ENCODE measurements at places on chromosomes 12 and 14.

GRCh38 chr12:27158297-27158696 is 75.9 kb upstream of the C12orf71 start:
- DNase-seq: no peak

GRCh38 chr14:61698206-61698980 is 3.1 kb downstream of the HIF1A start:
- DNase-seq: no peak

GRCh38 chr14:77804592-77804991 is 4.7 kb downstream of the ADCK1 start:
- no peak for DNase-seq

DNA sequence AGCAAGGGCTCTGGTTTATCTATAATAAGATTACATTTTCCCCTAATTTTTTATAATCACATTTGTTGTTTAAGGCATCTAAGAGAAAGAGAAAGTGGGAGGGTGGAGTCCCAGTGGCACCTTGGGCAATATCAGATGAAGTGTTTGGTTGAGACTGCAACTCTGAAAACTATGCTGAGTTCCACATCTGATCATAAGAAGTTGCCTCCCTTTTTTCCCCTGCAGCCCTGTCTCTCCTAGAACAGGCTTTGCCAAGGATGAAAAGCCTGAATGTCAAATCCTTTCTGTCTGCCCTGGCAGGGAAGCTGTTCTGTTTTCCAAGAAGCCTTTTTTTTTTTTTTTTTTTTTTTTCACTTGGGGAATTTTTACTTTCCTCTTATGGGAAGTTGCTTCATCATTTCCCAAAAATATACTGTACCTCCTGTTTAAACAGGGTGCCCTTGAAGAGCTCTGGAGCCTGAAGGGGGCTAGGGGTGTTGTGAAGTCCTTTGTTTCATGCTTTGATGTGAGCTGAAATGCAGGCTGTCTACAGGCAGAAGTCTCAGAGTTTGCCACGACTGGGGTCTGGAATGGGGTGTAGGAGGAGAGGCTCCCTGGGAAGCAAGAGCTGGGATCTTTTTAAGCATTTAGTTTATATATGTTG is 71.3 kb downstream of the SUSD6 start:
- DNase-seq: no peak

- no peak for DNase-seq
Observed at GRCh38 chr12:107349008-107349747, 255.8 kb upstream of the CRY1 start.

- no peak for DNase-seq
Observed at GRCh38 chr12:12724421-12725085, 7.4 kb downstream of the CDKN1B start.

DNA sequence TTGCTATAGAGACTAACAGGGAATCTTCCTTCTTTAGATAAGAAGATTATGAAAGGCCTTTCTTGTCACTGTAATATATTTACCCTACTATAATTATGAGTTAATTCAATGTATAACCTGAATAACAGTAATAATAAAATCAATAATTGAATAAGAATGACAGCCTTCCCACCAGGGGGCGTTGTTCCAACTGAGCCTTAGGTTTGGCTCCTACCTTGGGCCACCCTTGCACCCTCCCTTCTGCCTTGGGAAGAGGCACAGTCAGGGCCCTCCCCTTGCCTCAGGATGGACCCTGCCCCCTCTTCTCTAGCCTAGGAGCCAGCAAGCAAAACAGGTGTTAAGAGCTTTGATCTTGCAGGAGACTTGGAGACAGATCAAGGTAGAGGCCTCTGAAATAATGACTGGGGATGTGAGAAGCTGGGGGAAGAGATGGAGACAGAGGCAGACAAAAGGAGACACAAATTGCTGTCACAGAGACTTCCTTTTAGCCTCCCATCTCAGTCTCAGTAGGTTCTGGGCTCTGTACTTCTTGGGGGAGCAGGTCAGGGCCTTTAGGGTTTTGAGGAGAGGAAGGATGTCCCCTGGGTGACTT is 40.1 kb upstream of the CISTR start:
- peak; percentile 21 for DNase-seq

- no peak for DNase-seq
Observed at GRCh38 chr14:57847096-57847495, 18.8 kb downstream of the SLC35F4 start.

DNA sequence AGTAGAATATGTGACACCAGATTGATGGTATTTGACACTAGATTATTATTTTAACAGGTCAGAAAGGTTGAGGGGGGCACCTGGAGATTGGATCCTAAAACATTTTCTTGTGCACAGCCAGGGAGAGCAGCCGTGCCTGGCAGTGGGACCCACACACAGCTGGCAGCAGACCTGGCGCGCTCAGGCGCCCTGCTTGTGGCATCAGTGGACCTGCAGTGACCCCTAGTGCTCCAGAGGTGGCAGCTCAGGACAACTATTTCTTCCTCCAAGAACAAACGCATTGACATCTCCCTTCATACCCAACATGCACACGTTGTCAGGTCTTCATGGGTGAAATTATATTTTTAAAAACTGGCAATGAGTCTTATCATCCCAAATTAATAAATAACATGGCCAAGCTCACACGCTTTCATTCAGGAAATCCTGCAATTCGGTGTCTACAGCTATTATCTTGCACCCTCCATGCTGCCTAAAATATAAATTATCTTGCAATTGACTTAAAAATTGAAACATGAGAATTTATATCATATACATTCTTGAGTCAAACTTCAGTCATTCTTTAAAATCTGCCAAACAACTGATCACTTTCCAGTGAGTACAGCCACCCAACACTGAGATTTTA is 7.7 kb upstream of the TMEM132D start:
- DNase-seq: peak; percentile 11

DNA sequence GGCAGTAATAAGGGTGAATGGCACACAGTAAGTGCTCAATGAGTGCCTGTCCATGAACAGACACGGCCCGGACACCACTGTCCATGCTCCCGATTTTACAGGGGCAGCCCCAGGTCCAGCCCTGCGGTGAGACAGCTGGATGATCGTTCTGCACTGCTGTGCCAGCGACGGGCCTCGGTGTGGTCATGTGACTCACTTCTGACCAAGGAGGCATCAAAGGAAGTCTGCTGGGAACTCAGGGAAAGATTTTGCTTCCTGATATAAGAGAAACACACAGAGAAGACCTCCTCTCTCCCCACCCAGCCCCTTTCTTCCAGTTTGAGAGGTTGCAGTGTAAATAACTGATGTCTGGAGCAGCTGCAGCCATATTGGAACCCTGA is 126.6 kb downstream of the SCARB1 start:
- no peak for DNase-seq

- no peak for DNase-seq
Observed at GRCh38 chr12:18165889-18166288, 75.9 kb upstream of the RERGL start.

DNA sequence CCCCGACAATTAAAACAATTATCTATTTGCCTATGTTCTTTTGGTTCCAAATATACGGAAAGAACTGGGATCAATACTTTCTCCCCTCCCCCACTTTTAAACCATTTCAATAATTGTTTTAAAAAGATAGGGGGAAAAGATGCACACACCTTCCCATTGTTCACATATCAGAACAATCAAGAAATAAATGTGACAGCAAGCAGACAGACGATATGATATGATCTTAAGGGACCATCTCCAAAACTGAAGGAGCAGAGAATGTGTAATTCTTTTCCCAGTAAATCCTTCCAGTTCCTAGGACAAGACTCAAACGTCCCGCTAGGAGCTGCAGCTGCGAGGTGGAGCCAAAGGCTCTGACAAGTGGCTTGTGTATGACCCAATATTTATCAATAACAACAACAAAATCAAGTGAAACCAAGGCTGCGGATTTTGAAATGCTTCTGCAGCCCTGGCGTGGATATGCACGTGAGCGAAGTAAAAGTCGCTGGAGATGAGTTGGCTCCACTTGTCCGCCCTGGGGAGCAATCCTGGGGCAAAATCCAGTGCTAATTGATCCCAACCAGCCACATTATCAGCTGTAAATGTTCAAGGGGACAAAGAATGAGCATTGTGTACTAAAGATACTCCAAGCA is 8.2 kb upstream of the FOXG1 start:
- no peak for DNase-seq

- no peak for DNase-seq
Observed at GRCh38 chr14:26124896-26125438, 472.9 kb downstream of the NOVA1 start.

DNA sequence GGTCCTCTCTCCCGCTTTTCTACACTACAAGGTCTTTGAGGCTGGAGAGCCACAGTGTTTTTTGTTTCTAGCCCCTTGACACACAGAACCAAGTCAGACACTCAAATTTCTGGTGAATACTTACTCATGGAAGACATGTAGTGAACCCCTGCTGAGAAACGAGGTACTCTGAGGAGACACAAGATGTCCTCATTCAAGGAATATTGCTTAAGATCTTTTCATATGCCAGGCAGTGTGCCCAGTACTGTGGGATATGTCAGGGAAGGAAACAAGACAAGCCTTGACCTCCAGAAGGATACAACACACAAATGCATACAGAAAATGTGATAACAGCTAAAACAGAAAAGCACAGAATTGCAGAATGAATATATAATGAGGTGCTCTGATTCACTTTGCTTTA is 75.9 kb downstream of the TMTC1 start:
- DNase-seq: no peak

GRCh38 chr14:101475456-101476257 is 85.6 kb upstream of the DIO3 start:
- no peak for DNase-seq

DNA sequence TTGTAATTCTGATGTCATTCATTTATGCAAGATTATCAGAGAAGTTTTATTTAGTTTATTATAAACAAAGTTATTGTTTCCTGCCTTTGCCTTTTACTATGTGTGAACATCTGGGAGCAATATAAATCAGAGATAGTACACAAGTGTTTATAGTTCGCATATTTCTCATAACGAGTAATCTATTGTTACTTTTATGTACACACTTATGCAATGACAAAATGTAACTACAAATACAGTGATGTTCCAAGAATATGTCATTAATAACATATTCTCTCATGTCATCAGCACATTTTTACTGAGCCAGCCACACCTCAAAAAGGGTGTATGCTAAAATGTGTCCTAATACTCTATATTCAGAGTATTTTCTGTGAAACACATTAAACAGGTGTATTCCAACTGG is 243.2 kb downstream of the ALX1 start:
- no peak for DNase-seq

- DNase-seq: no peak
Observed at GRCh38 chr12:19183121-19183838, 53.7 kb downstream of the PLEKHA5 start.

DNA sequence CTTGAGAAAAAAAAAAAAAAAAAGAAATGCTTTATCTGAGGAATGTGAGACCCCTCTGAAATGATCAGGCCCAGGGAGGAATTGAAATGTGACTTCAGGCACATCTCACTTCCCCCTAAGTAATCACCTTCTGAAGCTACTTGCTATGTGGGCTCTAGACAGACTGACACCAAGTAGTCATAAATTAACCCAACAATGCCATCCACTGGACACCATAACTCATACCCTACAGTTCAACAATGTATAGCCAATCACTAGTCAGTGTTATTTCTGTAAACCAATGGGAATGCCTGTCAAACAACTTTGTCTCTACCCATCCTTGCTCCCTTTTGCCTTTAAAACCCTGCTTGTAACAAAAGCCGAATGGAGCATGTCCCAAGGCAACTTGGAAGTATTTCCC is 182.7 kb upstream of the TMPO start:
- no peak for DNase-seq

- DNase-seq: no peak
Observed at GRCh38 chr14:34403646-34404045, 58.4 kb downstream of the SPTSSA start.

DNA sequence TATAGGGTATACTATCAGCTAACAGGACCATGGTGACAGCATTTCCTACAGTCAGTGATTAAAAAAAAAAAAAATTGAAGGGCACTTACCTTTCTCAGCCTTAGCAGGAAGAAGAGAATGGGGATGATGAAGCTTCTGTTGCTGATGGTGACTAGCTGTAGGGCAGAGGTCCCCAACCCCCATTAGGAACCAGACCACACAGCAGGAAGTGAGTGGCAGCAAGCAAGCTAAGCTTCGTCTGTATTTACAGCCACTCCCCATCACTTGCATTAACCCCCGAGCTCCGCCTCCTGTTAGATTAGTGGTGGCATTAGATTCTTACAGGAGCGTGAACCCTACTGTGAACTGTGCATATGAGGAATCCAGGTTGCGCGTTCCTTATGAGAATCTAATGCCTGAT is 91.3 kb upstream of the USP44 start:
- DNase-seq: no peak

DNA sequence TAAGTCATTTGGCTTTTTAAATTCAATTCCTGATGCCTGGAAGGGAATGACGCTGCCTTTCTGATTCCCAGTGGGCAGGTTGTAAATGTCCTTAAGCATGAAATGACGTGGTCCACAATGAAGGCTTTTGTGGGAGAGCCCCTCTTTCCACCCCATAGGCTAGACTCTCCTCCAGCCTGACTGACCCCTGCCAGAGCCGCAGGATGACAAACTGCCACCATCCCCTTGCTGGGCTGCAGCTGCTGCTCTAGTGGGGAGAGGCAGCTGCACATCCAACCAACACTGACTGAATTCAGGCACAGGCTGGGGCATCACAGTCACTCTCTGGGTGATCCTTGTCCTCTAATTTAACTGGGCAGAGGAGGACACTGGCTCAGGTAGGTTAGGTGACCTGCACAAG is 6.3 kb downstream of the TSPAN11 start:
- DNase-seq: no peak

GRCh38 chr12:80205960-80206359 is 106.6 kb downstream of the OTOGL start:
- no peak for DNase-seq

DNA sequence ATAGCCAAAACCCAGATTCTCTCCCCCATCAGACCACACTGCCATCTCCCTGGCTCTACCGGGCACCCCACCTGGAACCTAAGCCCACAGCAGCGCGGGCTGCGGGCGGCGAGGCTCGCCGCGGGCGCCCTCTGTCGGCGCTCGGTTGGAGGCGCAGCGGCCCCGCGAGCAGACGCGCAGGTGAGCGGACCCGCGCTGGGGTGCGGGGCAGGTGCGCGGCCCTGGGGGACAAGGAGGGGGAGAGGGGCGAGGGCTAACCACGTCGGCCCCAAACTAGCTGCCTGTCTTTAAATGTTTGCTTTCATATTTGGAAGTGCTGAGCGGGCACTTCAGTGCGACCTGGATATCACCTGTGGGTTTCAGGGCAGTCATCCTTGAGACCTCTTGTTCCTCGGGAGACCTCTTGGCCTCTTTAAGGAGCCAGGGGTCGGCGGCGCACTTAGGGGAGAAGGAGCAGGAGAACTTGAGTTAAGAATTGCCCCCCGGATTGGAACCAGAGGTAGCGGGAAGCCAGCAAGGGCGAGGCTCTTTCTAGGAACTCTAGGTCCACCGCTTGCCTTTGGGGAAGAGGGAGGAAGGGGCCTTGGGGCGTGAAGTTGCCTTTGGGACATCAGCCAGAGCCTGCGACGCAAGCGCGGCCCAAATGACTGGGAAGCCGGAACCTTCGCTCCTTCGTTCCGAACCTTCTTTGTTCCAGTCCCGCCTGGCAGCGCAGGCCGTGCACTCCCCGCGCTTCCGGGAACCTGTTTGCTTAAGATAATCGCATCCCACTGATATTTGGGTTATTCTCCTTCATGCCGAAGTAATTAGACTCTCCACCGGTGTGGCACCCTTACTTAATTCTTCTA is 78.7 kb downstream of the NEDD1 start:
- peak; percentile 27 for DNase-seq

- no peak for DNase-seq
Observed at GRCh38 chr12:127343940-127344339, 923.0 kb upstream of the TMEM132C start.
